ENCODE measurements at places on chromosomes 11 and 22.

DNA sequence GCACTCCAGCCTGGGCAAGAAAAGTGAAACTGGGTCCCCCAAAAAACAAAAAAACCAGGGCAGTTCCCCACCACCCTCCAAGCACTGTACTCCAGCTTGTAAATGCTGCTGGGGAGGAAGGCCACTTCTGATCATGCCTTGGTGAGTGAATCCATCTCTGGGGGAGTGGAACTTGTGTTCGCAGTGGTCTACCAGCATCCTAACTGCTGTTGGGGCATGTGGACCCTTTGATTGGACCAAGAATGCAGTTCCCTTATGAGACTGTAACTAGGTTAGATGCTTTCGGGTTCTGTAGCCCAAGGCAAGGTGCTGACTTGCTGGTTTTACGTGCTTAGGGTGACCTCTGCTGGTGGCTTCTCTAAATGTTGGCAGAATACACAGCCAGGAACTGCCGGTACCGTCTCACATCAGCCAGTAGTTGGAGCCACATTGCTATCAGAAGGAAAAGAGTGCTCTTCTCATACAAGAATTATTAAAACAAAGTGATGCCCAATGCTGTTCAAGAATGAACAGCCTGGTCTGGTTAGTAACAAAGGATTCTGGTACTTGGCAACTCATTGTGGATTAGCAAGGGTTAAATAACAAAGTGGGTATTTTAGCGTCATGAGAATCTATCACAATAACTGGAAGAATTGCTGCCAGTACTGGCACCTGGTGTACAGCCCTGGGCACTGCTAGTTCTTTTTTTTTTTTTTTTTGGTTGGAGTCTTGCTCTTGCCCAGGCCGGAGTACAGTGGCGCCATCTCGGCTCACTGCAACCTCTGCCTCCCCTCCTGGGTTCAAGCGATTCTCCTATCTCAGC lies 13.0 kb downstream of the EIF1AD start:
- H3K4me3 ChIP-seq, result no peak overlapping the region
- H3K27me3 ChIP-seq, result no peaks in the 10 kb centered on the region
- peak overlapping the region; percentile 80 for H3K27ac ChIP-seq
- peaks cover 1% of the 10 kb centered on the region for H3K36me3 ChIP-seq
- peaks cover 6% of the 10 kb centered on the region for H3K4me1 ChIP-seq

- no peak for DNase-seq
- H3K4me1 ChIP-seq, result peaks cover 36% of the 10 kb centered on the region
- H3K36me3 ChIP-seq, result peaks cover 5% of the 10 kb centered on the region
- H3K27ac ChIP-seq, result no peak overlapping the region
- H3K27me3 ChIP-seq, result peaks cover 2% of the 10 kb centered on the region
Measured at GRCh38 chr11:122847466-122847865, 9.2 kb downstream of the CRTAM start.

DNA sequence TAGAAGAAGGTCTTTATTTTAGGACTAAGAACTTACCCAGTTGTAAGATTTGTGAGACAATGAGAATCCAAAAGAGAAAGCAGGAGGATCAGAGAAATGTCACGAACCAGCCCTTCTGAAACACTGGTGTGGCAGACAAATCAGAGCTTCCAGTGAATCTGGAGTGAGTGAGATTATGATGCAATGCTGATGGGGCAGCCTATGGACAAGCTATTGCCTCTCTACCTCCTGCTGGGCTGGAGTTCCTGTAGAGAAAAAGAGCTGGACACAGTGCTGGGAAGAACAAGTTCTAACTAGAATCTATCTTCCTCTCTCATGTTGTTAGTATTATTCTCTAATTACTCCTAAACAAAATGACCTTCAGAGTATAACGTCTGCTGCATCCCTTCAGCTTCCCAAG lies 12.0 kb upstream of the ANO3 start:
- no peak for DNase-seq
- H3K36me3 ChIP-seq, result no peaks in the 10 kb centered on the region
- H3K27ac ChIP-seq, result no peak overlapping the region
- no peaks in the 10 kb centered on the region for H3K27me3 ChIP-seq
- no peak overlapping the region for H3K4me3 ChIP-seq
- H3K4me1 ChIP-seq, result no peaks in the 10 kb centered on the region

- H3K36me3 ChIP-seq, result no peaks in the 10 kb centered on the region
- no peaks in the 10 kb centered on the region for H3K27me3 ChIP-seq
- peaks cover 2% of the 10 kb centered on the region for H3K4me1 ChIP-seq
- H3K4me3 ChIP-seq, result no peak overlapping the region
- DNase-seq, result no peak
- no peak overlapping the region for H3K27ac ChIP-seq
Measured at GRCh38 chr11:1508986-1509385, 22.4 kb upstream of the MOB2 start.

- H3K4me3 ChIP-seq, result no peak overlapping the region
- no peak overlapping the region for H3K27ac ChIP-seq
- H3K4me1 ChIP-seq, result no peaks in the 10 kb centered on the region
- H3K36me3 ChIP-seq, result no peaks in the 10 kb centered on the region
Measured at GRCh38 chr11:127073621-127074020, 73.1 kb upstream of the KIRREL3 start.

Measured in activated CD4-positive, alpha-beta T cell treated with anti-CD3 and anti-CD28 coated beads, Interleukin-2, amount 10 ng/mL, durations not matched to agents 24 days and 14 days (primary cell).